ENCODE measurements at places on chromosomes 6 and 20. TPM values are rescaled to one million over a fixed set of nuclear protein-coding genes. Genes with fewer than 3 reads are reported as not detected.
A peak's percentile ranks its signal among the peaks of the same experiment; 100 is the strongest.

Gene OTOR
- 0.37 TPM for total RNA-seq

Gene TFAP2A
- 6.2 TPM for total RNA-seq

Gene HSPA12B
- total RNA-seq = 3.4 TPM

Gene PGK2
- not detected for total RNA-seq

Gene HLA-DRB1
- 60.6 TPM for total RNA-seq

Gene MMUT
- 35.3 TPM for total RNA-seq

Gene SIRPB2
- total RNA-seq = not detected

Gene VPS52
- total RNA-seq = 43.2 TPM

Gene SLC13A3
- total RNA-seq = 2.4 TPM

Gene GSTA1
- total RNA-seq = 1,195 TPM

Gene WFDC5
- not detected for total RNA-seq

- peak overlapping the region; percentile 96 for H3K27ac ChIP-seq
- no peaks in the 10 kb centered on the region for H3K36me3 ChIP-seq
- peaks cover 10% of the 10 kb centered on the region for H3K4me1 ChIP-seq
- H3K27me3 ChIP-seq = no peaks in the 10 kb centered on the region
Measured at GRCh38 chr6:158818581-158819212, 471 bp downstream of the EZR start.

DNA sequence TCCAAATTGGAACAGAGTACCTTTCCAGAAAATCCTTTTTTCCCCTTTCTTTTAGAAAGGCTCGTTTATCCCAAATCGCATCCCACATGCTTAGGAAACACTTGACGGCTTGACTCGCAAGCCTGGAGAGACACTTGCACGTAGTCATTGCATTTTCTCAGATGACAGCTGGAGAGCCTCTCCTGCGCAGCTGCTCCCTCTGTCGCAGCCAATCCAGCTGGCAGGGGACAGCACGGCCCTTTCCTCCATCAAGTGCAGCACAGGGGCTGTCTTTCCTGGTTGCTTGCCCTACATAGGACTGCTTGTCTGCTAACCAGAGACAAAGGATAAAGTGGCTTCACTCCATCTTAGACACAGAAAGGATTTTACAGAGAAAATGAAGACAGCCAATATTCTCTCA lies 77.6 kb upstream of the RGS17 start:
- H3K27ac ChIP-seq = no peak overlapping the region
- no peak for DNase-seq
- no peaks in the 10 kb centered on the region for H3K36me3 ChIP-seq

GRCh38 chr6:4018924-4019236 lies 60.1 kb downstream of the FAM217A start:
- peaks cover 35% of the 10 kb centered on the region for H3K4me1 ChIP-seq
- H3K4me3 ChIP-seq = peak overlapping the region; percentile 21
- H3K27me3 ChIP-seq = no peaks in the 10 kb centered on the region
- H3K27ac ChIP-seq = peak overlapping the region; percentile 98

GRCh38 chr6:52186075-52186474 lies at the start of gene IL17A:
IL17A (plus strand) TSS chr6:52186375; CDS start chr6:52186432, 57 bp downstream.
- no peak for DNase-seq
- H3K36me3 ChIP-seq = no peaks in the 10 kb centered on the region
- no peak within 1 kb of the TSS for H3K27ac ChIP-seq
- no peak within 1 kb of the TSS for H3K4me3 ChIP-seq
- no peaks in the 10 kb centered on the region for H3K4me1 ChIP-seq

GRCh38 chr20:47785854-47786764 lies 828 bp upstream of the SULF2 start:
- H3K4me1 ChIP-seq = peaks cover 35% of the 10 kb centered on the region
- peak; percentile 87 for DNase-seq
- H3K4me3 ChIP-seq = peak overlapping the region; percentile 20
- H3K36me3 ChIP-seq = no peaks in the 10 kb centered on the region
- no peaks in the 10 kb centered on the region for H3K27me3 ChIP-seq

GRCh38 chr20:60629206-60629605 lies 622.9 kb upstream of the CDH4 start:
- H3K36me3 ChIP-seq = no peaks in the 10 kb centered on the region
- no peaks in the 10 kb centered on the region for H3K27me3 ChIP-seq
- H3K27ac ChIP-seq = no peak overlapping the region
- H3K4me1 ChIP-seq = no peaks in the 10 kb centered on the region
- no peak overlapping the region for H3K4me3 ChIP-seq

DNA sequence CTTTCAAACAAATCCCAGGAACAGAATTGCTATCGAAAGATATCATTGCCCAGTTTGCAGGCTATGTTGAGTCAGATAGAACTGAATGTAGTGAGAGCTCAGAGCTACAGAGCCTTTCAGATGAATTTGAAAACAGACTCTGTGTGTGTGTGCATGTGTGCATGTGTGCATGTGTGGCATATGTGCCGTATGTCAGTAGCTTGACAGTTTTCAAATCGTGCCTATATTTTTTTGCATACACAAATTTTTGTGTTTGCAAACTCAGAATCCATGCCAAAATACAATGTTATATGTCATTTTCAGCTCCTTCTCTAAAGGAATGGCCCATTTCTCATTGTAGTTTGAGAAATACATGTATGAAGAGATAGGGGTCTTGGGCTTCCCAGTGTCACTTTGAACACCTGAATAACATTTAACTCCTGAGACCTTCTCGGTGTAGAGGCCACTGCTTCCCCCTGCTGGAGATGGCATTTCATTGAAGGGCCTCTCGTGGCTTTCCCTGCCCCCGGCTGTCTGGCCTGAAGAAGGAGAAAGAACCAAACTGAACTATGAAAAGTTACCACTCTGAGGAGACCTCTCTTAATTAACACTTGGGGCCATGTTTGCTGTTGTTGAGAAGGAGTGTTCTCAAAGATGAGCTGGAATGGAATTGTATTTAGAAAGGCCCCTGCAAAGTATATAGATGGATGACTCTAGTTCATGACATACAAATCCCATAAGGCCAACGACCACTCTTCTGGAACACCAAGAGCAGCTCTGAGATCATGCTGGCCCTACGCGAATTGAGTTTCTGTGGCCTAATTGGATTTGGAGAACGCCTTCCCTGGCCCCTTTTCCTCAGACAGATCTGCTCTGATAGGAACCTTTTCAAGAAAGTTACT lies 58.7 kb downstream of the VAPB start:
- no peaks in the 10 kb centered on the region for H3K36me3 ChIP-seq
- no peak overlapping the region for H3K27ac ChIP-seq
- H3K4me3 ChIP-seq = no peak overlapping the region
- no peaks in the 10 kb centered on the region for H3K4me1 ChIP-seq

DNA sequence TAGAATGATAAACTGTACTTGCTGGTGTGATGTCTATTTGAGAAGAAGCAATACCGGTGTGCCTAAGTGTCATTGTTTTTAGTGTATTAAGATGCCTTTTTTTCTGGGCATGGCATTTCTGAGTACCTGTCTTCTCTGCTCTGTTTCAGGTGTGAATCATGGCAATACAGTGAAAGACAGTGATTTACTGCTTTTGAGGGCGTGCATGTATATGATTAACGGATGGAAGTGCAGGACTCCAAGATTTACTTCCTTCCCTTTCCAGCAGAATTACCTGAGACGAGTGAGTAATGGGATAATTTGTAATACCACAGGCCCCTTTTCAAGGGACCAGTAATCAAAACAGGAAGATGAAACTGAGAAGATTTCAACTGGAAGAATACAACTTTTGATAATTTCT lies 315.8 kb downstream of the SOX4 start:
- H3K4me1 ChIP-seq = no peaks in the 10 kb centered on the region
- H3K36me3 ChIP-seq = no peaks in the 10 kb centered on the region
- H3K4me3 ChIP-seq = no peak overlapping the region
- no peak for DNase-seq
- no peaks in the 10 kb centered on the region for H3K27me3 ChIP-seq
- no peak overlapping the region for H3K27ac ChIP-seq

DNA sequence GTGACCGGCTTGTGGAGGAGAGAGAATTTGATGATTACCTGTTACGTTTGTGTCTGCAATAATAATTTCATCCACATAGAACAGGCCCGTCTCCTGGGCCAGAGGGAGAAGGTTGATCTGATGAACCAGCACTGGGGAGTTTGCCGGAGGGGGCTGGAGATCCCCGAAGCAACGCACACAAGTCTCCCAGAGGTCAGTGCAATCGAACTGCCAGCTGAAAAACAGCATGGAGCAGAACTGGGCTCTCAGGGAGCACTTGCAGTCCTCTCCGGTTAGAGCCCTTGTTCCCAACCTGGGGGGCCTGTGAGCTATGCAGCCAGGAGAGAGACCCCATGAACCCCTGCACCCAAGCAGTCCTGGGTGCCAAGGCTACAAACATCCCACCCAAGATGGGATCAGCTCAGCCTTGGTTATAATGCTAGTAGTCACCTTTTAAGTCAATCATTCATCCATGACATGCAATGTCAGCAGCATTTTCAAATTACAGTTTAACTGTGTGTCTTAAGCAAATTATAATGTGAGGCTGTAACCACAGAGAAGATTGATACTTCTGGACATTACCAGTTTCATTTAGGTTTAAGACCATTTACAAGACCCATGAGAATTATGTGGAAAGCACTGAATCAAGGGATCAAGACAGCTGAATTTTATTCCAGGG lies 34.2 kb downstream of the PKHD1 start:
- H3K36me3 ChIP-seq = no peaks in the 10 kb centered on the region
- H3K4me1 ChIP-seq = no peaks in the 10 kb centered on the region
- H3K27ac ChIP-seq = no peak overlapping the region
- no peaks in the 10 kb centered on the region for H3K27me3 ChIP-seq
- H3K4me3 ChIP-seq = no peak overlapping the region

DNA sequence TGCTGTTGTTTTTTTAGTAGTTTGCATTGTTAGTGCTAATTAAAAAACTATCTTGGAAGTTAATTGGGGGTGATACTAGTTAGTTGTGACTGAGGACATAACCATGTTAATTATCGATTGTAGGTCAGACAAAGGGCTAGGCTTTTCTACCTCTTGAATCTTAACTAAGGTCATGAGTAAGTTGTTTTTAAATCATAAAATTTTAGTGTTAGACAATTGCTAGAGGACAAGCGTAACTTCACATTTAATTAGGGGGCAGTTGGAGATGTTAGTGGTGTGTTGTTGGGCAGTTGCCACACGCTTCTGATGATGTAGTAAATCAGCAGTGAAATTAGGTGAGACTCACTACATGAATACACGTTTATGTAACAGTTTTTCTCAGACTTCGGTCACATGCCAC lies 619.1 kb upstream of the FLRT3 start:
- no peaks in the 10 kb centered on the region for H3K36me3 ChIP-seq
- no peak overlapping the region for H3K4me3 ChIP-seq
- H3K4me1 ChIP-seq = peaks cover 9% of the 10 kb centered on the region

- no peaks in the 10 kb centered on the region for H3K36me3 ChIP-seq
- no peaks in the 10 kb centered on the region for H3K27me3 ChIP-seq
- peak overlapping the region; percentile 55 for H3K27ac ChIP-seq
- no peaks in the 10 kb centered on the region for H3K4me1 ChIP-seq
- peak; percentile 77 for DNase-seq
Measured at GRCh38 chr6:6758915-6759654, 170.6 kb downstream of the LY86 start.

GRCh38 chr6:87710090-87710489 lies 8.1 kb upstream of the AKIRIN2 start:
- no peaks in the 10 kb centered on the region for H3K36me3 ChIP-seq
- no peak overlapping the region for H3K27ac ChIP-seq
- no peak for DNase-seq
- H3K4me3 ChIP-seq = no peak overlapping the region
- H3K27me3 ChIP-seq = no peaks in the 10 kb centered on the region

GRCh38 chr6:12296255-12296573 lies 6.1 kb downstream of the EDN1 start:
- peak; percentile 78 for DNase-seq
- H3K36me3 ChIP-seq = no peaks in the 10 kb centered on the region
- H3K4me1 ChIP-seq = peaks cover 4% of the 10 kb centered on the region
- no peak overlapping the region for H3K4me3 ChIP-seq
- peak overlapping the region; percentile 84 for H3K27ac ChIP-seq

- H3K4me3 ChIP-seq = no peak overlapping the region
- no peak for DNase-seq
- peaks cover 11% of the 10 kb centered on the region for H3K4me1 ChIP-seq
- no peaks in the 10 kb centered on the region for H3K27me3 ChIP-seq
Measured at GRCh38 chr6:43944908-43945767, 175.1 kb downstream of the VEGFA start.

GRCh38 chr20:61694682-61695081 lies 371.0 kb downstream of the TAF4 start:
- no peaks in the 10 kb centered on the region for H3K36me3 ChIP-seq
- no peak for DNase-seq
- no peaks in the 10 kb centered on the region for H3K4me1 ChIP-seq
- H3K4me3 ChIP-seq = no peak overlapping the region
- no peak overlapping the region for H3K27ac ChIP-seq
- no peaks in the 10 kb centered on the region for H3K27me3 ChIP-seq

DNA sequence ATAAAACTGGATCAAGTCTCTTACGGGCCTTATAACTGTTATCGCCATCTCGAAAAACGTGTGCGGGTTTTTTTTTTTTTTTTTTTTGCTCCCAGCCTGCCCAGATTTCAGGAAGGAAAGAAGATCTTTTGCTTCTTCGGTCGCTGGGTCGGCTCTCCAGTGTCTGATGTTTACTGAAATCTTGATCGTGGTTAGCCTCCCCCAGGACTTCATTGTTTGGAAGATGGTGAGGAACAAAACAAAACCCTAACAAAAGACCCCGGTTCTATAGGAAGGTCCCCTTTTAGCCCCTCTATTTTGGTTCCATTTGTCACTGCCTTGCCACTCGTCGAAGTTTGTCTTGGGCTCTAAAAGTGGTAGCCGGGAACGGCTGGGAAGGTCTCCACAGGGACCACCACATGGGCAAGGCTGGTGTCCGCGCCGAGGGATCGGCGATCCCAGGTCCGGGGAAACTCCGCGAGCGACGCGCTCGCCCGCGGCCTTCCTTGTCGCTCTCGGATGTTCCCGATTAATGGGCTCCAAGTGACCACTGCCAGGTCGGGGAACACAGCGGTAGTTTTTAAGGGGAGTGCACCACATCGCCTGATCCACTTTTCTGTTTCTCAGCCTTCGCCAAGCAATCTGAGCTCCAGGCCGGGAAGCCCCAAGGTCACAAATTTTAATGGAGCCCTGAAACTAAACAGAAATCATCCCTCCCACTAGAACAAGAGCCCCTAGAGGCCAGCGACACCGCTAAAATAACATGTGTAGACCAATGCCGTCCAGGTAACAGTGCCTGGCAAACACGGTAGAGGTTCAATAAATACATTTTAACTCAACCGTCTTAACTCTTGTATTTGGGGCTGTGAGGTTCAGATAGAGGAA lies 27.0 kb downstream of the TRIM27 start:
- no peaks in the 10 kb centered on the region for H3K27me3 ChIP-seq
- peak; percentile 78 for DNase-seq

DNA sequence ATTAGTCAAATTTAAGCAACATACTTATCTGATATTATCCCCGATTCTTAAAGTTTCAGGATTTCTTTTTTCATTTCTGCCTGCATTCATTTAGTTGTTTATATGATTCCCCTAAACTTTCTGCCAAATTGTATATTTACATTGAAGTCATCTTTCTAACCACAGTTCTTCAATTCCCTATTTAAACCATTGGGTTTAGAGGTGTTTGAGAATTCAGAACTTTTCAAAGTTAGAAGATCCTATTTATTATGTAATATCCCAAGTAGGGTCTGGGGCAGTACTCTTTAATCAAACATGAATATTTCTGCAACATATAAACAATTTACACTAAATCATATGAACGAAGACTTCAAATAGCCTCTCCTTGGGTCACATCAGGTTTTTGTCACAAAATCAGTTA lies 52.9 kb downstream of the KLHL31 start:
- no peak for DNase-seq
- no peak overlapping the region for H3K4me3 ChIP-seq
- H3K27ac ChIP-seq = no peak overlapping the region
- H3K36me3 ChIP-seq = no peaks in the 10 kb centered on the region

All from hepatocyte (in vitro differentiated cells).